Activated CD4-positive, alpha-beta T cell treated with anti-CD3 and anti-CD28 coated beads, Interleukin-2, Interleukin-4, amounts not matched to agents 100 ng/mL and 50 ng/mL, durations not matched to agents 16 hours and 8 hours (primary cell): ENCODE measurements at places on chromosomes 1 and 21.

GRCh38 chr21:32626621-32627196, 14.5 kb upstream of the CFAP298 start:
- DNase-seq = no peak

GRCh38 chr1:60102267-60103061, 28.9 kb upstream of the C1orf87 start:
- DNase-seq = no peak

DNA sequence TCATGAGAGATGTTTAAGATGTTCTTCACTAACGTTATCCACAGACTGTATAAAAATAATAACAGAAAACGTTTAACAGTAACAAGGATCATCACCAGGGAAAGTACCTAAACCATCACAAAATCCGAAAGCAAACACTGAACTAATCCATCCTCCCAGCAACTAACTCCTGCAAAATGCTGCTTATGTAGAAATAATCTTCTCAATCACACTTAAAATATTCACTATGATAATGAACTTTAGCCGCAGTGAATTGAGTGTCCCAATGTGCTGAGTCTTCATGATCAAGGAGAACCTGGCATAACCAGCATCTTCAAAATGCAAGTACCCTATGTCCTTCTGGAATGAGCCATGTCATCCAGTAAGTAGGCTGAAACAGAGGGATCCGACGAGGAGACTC, 166.1 kb downstream of the LTN1 start:
- no peak for DNase-seq

DNA sequence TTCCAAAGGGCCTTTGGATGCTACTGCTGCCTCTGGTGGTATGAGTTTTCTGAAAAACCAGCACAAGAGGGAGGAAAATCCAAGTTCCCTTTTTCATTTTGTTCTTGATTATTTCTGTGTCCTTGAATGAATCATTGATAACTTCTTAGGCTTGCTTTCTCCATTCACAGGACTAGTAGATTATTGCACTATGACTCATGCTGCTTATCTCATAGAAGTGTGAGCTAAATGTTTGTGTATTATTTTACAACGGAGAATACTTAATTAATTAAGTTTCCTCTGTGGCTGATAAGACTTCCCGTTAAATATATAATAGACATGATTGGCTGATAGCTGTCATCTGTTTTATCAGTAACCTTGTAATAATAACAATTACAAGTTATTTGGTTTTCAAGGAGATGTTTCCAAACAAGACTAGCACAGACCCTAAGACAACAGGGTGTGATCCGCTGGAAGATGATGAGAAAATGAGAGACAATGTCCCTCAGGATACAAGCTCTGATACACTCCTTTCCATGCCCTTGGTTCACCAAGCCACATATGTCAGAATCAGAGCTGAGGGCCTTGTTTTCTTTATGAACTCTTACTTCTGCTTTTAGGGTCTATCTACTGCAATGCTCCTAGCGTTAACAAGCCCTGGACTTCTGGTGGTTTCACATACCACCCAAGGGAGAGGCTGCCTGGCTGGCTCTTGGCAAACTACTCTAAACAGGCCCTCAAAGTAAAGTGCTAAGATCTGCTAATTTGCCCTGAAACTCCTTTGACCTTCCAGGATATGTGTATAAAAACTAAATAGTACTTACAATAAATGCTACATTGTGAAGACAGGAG, 1078.3 kb downstream of the TTLL7 start:
- DNase-seq = no peak

- no peak for DNase-seq
These were observed 25.5 kb downstream of the RNU5D-1 start for GRCh38 chr1:44705470-44705869.

- peak; percentile 83 for DNase-seq
These were observed 1.2 kb upstream of the DENND1B start for GRCh38 chr1:197776351-197777105.
